ENCODE measurements at places on chromosomes 7 and 10.

DNA sequence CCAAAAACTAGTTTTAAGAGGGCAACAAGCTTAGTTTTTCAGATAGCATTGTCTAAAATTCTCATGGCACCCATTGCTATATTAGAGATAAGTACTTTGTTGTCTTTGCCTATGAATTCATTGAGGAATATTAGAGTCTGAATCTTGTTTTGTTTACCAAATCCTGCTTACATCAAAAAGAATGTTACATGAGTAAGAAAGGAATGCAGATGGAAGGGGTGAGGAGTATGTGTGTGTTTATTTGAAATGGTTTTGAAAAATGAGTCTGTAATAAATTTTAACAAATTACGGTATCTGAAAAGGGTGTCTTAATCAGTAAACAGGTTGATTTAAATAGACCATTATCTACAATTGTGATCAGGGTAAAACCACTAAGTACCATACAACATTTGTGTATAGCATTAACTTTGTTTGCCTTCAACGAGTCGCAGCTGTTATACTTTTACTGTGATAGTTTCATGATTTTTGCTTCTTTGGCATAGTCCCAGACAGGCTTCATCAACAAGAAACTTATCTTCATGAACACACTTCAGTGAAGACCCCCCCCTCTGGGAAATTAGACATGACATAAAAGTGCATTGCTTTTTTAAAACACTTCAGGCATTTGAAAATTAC lies 1183.9 kb upstream of the C7orf33 start:
- no peak for DNase-seq

GRCh38 chr10:103678178-103678526 lies 177.2 kb downstream of the SH3PXD2A start:
- DNase-seq = peak; percentile 90

GRCh38 chr7:114269714-114270113 lies 144.9 kb upstream of the FOXP2 start:
- no peak for DNase-seq

DNA sequence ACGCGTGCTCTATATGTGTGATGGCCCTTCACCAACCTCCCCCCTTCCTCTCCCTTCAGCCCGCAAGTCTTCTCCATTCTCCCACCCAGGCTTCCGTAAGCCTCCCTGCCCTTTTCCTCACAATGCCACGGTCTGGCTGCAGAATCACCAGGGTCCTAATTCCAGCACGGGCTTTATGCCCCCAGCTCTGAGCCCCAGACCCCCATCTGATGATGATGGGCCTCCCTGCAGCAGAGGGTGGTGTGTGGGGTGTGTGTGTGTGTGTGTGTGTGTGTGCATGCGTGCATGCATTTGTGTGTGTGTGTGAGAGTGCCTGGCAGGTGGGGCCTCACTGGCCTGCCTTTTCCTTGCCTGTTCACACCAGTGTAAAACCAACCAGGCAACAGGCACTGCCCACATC lies 109.9 kb downstream of the OAT start:
- DNase-seq = no peak

DNA sequence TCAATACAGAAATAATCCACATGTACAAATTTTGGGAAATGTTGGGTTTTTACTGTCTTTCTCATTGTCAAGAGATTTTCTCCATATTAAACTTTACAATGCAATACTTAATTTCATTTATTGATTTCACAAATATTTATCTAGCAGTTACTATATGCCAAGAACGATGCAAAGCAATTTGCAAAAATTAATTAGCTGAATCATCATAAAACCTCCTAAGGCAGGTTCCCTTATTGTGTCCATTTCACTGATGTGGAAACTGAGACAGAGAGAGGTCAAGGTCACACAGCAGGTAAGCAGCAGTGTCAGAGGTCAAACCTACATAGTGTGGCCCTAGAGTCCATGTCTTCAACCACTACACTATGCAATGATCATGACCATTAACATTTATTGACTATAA lies 286.8 kb upstream of the AUTS2 start:
- DNase-seq = no peak

DNA sequence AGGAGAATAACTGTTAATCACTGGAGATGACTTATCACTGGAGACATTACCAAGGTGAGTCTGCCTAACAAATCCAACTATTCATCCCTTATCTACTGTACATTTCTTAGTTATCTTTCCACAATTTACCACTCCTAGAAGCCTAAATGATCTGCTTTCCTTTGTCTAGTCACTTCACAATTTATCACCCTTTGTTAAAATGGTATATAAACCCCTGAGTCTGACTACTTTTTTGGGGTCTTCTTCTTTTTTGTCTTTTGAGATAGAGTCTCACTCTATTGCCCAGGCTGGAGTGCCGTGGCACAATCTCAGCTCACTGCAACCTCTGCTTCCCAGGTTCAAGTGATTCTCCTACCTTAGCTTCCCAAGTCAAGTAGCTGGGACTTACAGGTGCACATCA lies 66.0 kb upstream of the SEPHS1 start:
- no peak for DNase-seq

DNA sequence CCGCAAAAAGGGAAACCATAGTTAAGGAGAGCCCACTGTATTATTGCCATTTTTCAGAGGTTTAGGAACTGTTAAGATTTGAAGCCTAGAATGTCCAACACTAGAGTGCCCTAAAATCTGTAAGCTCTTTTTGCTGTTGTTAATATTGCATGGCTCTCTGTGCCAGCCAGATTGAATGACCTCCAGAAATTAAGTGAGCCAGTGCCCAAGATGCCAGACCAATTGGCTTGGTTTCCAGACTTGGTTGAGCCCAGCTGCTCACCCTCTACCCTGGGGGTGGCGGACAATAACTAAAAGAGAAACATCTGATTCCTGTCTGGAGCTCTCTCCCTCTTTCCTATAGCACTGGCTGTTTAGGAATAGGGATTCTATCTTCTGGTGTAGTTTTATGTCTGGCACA lies 340.1 kb downstream of the PHF14 start:
- DNase-seq = no peak

DNA sequence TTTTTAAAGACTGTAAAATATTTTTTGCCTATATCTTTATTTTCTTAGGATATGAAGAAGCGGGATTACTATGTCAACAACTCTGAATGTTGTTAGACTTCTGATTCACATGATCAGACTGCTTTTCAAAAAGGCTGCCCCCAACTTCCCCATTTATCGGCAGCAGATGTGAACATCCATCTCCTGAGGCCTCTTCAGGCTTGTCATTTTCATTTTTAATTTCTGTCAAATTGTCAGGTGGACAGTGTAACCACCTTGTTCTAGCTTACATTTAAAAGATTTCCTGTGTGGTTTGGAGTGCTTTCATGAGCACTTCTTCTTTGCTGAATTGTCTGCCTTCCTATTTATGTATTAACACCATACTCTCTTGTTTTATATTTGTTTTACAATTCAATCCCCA lies 78.8 kb upstream of the GSDME start:
- no peak for DNase-seq

- DNase-seq = peak; percentile 4
Observed at GRCh38 chr10:121608469-121609190, 10.4 kb upstream of the FGFR2 start.

Measured in stimulated activated CD4-positive, alpha-beta T cell treated with anti-CD3 and anti-CD28 coated beads, Interleukin-4, amount 100 ng/mL, for 24 hours (primary cell).